ENCODE measurements at places on chromosomes 6 and 20.

- DNase-seq: no peak
Observed at GRCh38 chr20:5135363-5136012, 8.7 kb downstream of the CDS2 start.

DNA sequence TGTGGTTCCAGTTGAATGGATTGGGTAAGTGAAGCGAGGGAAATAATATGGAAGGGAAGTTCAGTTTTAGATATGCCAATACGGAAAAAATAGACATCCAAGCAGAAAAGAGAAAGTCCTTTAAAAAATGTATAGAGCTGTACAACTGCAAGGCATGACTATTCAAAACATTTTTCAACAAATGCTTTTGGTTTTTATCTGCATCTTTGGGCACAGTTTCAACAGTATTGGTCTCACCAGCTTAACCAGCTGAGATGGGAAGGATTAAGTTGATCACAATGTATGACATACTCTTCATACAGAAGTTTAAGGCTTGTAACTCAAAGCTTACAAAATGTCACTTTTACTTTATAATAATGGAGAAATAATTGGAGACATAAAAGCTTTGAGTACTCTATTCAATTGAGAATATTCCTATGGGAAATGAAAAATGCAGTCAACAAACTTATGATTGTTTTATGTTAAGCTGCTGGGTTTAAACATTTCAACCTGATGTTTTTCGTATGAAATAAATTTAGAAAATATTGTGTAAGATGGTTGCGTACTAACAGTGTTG, 16.3 kb upstream of the UTRN start:
- no peak for DNase-seq

DNA sequence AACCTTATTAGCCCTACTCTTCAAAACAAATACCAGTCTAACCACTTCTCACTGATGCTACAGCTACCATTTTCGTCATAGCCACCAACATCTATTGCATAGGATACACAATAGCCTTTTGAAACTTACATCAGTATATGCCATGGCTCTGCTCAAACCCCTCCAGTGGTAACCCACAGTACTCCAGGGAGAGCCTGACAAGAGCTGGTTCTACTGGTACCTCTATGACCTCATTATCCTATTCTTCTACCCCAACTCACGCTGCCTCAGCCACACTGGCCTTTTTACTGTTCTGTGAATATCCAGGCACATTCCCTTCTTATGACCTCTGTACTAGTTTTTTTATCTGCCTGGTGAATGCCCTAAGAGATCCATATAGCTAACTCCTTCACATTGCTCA, 157.6 kb downstream of the ARHGAP18 start:
- DNase-seq: no peak

DNA sequence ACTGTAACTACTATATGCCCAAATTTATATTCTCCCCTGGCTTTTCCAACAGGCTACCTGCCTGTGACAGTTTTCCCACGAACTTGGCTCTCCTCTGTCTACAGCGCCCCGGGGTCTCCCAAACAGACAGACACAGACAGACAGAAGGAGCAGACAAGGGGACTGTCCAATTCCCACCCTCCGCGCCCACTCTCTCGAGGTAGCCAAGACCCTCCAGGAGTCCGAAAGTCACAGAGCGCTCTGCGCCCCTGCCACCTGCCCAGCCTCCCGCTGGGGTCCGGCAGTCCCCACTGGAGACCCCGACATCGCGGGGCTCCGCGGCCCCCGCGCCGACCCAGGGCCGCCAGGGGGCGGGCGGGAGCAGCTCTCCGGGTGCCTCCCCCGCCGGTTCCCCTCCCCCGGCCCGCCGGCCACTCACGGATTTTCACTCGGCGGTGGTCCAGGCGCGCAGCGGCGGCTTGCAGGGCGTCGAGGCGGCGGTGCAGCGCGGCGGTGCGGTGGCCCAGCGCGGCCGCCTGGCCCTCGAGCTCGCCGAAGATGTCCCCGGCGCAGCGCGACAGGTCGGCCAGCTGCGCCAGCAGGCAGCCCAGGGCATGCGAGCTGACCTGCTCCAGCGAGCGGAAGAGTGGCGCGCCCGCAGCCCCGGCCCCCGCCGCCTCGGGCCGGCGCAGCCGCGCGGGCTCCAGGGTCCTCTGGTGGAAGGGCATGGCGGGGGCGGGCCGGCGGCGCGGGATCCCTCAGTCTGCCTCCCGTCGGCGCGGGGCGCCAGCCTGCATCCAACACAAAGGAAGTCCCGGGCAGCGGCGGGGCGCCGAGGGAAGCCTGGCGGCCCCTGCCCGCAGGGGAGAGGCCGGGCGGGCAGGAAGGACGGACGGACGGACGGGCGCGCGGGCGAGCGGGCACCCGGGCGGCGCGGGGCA, 81.3 kb upstream of the CCDC28A start:
- DNase-seq: peak; percentile 80

DNA sequence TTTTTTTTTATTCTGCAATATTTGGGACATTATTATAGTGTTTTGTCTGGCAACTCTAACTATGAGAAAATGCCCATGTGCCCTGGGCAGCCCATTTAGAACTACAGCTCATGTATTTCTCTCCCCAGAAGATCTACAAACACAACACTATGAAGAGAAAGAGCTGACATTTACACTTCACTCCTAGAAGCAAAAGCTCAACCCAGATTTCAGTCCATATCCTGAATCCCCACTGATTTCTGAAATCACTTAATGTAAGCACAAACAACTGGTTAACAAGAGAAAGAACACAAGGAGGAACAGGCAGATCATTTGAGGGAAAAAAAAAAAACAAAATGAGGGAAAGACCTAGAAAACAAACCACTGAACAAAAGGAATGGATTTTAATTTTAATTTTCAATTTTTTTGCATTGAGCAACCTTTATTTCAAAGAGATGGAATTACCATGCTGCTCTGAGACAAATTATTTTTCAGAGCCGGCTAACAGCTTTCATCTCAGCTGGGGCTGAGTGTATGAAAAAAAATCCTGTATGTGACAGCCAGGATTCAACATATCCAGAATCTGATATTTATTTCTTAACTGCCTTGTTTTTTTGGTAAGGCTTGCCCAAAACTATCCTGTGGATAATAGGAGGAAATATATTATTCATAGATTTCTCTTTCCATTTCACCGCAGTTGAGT, 32.5 kb downstream of the KIAA0319 start:
- DNase-seq: no peak

DNA sequence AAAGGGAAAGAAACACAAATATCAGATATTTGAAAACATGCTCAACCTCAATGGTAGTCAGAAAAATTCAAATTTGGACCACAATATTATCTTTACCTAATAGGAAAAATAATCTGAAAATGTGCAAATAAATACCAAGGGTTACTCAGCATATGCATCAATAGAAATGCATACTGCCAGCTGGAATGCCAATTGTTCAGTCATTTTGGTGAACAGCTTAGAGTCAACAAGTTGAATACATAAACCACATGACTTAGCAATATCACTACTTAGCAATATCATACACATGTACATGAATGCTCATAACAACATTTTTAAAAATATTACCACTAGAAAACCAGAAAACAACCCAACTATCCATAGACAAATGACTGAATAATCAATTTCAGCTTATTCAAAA, 212.7 kb downstream of the PTPRK start:
- no peak for DNase-seq

GRCh38 chr6:90893400-90893799, 306.5 kb upstream of the MAP3K7 start:
- no peak for DNase-seq

DNA sequence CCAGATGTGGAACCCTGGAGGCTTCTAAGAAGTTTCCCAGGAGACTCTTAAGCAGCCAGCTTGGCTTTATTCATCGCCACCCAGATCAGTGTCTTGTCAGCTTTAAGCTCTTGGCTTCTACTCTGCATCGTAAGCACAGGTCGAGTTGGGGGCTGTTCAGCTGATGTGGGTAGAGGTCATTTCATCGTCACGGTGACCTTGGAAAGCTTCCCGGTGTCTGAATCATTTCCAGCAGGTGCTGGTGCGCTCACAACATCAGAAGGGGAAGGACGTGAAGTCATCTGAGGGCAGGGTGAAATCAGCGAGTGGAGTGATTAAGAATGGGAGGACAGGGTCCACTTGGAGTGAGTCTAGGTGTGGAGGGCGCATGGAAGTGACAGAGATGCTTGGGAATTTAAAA, 112.6 kb downstream of the SASH1 start:
- DNase-seq: no peak

Measured in WERI-Rb-1 (cell line).